Stimulated activated memory B cell treated with anti-CD40 and anti-IgM and Interleukin-4, amounts not matched to agents 10 μg/mL and 1 μg/mL and 100 μg/mL, for 72 hours (primary cell): ENCODE measurements at places on chromosomes 1 and 21.

DNA sequence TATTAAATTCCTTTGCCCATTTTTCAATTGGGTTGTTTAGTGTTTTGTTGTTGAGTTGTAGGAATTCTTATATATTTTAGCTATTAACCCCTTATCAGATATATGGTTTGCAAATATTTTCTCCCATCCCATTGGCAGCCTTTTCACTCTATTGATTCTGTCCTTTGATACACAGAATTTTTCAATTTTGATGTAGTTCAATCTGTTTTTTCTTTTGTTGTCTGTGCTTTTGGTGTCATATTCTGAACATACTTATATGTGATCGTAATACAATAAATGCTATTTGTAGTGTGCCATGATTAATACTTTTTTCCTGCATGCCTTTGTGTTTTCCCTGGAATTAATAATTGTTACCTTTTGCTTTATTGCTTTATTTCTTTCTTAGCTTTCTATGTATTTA lies 7.8 kb upstream of the LRP8 start:
- no peak overlapping the region for H3K4me3 ChIP-seq
- peaks cover 37% of the 10 kb centered on the region for H3K36me3 ChIP-seq
- peaks cover 18% of the 10 kb centered on the region for H3K4me1 ChIP-seq
- H3K27ac ChIP-seq, result no peak overlapping the region
- no peaks in the 10 kb centered on the region for H3K27me3 ChIP-seq
- ATAC-seq, result no peak

GRCh38 chr1:235851939-235852338 lies 14.8 kb downstream of the LYST start:
- H3K4me1 ChIP-seq, result peaks cover 71% of the 10 kb centered on the region
- no peaks in the 10 kb centered on the region for H3K27me3 ChIP-seq
- peaks cover 41% of the 10 kb centered on the region for H3K36me3 ChIP-seq
- H3K27ac ChIP-seq, result no peak overlapping the region
- no peak for ATAC-seq
- no peak overlapping the region for H3K4me3 ChIP-seq

DNA sequence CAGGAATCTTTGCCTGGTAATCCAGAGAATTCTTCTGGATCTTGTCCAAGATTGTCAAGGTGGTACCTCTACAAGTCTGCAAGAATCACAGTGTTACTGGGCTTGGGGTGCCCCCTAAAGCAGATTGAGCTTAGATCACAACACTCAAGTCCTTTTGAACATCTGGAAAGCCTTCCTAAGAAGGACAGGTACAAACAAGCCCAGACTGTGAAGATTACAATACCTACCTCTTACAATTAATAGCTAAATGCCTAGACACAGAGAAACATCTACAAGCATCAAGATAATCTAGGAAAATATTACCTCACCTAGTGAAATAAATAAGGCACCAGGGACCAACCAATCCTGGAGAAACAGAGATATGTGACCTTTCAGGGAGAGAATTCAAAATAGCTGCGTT lies 17.5 kb upstream of the IL20 start:
- no peak overlapping the region for H3K4me3 ChIP-seq
- H3K27me3 ChIP-seq, result peaks cover 33% of the 10 kb centered on the region
- H3K36me3 ChIP-seq, result no peaks in the 10 kb centered on the region
- no peaks in the 10 kb centered on the region for H3K4me1 ChIP-seq
- no peak overlapping the region for H3K27ac ChIP-seq

- no peaks in the 10 kb centered on the region for H3K36me3 ChIP-seq
- peak overlapping the region; percentile 5 for H3K4me3 ChIP-seq
- peaks cover 24% of the 10 kb centered on the region for H3K4me1 ChIP-seq
- ATAC-seq, result peak; percentile 73
These were observed 34.8 kb upstream of the ZBTB40 start for GRCh38 chr1:22416555-22417454.

DNA sequence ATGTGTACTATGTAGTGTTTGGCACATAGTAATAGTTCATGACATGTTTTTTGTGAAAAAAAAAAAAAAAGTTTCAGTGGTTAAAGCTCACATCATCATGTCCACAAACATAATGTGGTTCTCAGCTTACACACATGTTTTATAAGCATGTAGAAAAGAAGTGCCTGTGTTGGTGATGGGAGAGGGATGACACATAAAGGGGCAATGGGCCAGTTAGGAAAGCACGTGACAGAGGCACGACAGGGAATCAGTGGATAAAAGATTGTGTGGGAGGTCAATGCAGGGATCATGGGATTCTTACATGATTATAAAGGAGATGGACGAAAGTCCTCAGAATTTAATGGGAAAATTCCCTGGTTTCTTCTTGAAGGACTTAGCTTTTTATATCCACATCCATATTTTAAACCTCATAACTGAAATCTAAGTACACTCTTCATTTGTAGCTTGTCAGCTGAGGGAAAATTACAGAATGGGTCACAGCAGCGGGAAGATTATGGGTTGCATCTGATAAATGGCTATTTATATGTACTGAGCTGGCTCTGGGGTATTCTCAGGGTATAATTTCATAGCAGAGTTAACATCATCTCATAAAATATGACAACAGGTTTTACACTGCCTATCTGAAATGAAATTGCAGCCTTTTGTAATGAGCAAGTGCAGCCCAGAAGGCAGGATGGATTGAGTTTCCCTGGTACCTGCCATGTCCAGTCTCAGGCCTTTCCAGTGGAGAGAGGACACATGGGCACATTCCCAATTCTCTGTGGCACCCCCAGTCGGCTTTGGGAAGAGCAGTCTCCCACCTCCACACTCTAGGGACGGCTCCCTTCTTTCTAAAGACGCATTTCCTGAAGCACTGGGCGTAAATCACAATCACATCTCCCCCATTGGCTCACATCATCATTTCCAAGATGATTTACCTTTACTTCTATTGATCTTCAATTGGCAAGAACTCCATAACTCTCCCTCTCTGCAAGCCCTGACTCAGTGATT lies 42.3 kb upstream of the NHLH2 start:
- H3K27me3 ChIP-seq, result peaks cover 31% of the 10 kb centered on the region
- no peaks in the 10 kb centered on the region for H3K36me3 ChIP-seq
- no peak overlapping the region for H3K4me3 ChIP-seq
- H3K4me1 ChIP-seq, result no peaks in the 10 kb centered on the region

DNA sequence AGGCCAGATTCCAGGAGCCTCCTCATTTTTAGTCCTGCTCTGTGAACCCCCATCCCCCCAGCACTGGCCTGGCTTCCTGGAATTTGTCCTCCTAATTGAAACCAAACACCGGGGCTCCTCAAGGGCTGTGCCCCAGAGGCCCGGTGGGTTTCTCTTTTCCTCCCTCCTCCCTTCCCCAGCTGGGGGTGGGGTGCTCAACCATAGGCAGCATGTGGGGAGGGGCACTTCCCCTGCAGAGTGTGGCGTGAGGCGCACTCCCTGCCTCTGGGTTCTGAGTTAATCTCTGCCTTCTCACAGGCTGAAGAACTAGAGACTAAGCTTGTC lies 67.5 kb upstream of the ACOT11 start:
- peak overlapping the region; percentile 54 for H3K27ac ChIP-seq
- peak; percentile 17 for ATAC-seq
- peaks cover 36% of the 10 kb centered on the region for H3K4me1 ChIP-seq
- H3K4me3 ChIP-seq, result no peak overlapping the region

DNA sequence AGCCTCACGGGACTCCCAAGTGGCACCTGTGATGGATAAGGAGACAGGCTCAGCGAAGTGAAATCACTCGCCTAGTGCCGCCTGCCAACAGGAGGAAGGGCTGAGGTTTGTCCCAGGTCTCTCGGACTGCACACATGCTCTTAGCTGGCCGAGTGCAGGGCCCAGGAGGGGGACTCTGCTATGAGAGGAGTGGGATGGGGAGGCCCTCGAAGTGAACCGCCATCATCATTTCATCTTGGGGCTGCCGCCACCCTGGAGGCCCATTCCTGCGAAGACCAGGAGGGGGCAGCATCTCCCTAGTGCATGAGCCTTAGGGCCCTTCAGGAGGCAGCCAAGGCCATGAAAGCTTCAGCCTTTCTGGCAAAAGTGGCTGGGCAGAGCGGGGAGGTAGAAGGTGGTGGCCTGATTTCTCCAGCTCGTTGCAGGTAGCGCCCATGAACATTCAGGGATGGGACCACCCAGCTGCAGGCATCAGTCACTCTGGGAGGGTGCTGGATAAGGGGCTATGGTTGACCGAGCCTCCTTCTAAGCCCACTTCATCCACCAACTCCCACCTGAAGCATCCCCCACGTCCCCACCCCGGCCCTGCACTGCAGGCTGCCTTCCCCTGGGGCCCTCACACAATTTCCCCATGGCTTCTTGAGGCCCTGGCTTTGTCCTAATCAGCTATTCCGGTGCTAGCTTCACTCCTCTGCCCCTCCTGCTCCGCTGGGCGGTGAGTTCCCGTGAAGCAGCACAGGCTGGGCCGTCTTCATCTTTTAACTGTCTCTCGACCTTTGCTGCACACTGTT lies 17.2 kb upstream of the RASSF5 start:
- peak; percentile 76 for ATAC-seq
- peaks cover 58% of the 10 kb centered on the region for H3K36me3 ChIP-seq
- no peak overlapping the region for H3K4me3 ChIP-seq
- H3K27me3 ChIP-seq, result no peaks in the 10 kb centered on the region
- no peak overlapping the region for H3K27ac ChIP-seq

DNA sequence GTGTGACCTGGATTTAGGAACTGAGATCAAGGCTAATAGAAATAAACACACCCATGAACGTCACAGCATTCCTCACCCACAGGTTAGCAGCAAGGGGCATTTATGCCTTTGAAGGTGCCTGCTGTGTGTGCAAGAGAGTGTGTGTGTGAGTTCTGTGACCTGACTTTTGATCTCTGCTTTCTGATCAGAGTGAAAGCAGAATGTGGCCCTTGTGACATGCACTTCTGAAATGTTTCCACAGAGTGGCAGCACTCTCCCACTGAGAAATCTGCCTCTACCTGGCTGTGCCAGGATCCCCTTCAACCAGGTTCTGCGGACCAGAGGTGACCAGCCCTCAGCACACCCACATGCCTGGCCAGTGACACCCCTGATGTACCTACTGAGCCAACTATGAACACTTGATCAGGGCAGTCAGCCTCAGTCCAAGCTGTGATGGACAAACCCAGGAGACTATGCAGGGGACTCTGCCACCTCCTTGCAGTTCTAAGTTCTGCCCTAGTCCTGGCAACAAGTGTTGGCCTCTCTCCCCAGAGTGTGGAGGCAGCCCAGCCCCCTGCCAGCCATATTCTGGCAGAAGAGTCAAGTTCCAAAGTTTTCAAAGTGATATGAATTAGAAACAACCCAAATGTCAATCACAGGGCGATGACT lies 41.0 kb downstream of the RXRG start:
- H3K4me1 ChIP-seq, result no peaks in the 10 kb centered on the region
- ATAC-seq, result peak; percentile 61
- H3K27ac ChIP-seq, result no peak overlapping the region
- H3K4me3 ChIP-seq, result no peak overlapping the region

GRCh38 chr1:226990133-226990716 lies 50.1 kb downstream of the COQ8A start:
- peak overlapping the region; percentile 81 for H3K27ac ChIP-seq
- no peaks in the 10 kb centered on the region for H3K27me3 ChIP-seq
- H3K4me1 ChIP-seq, result peaks cover 28% of the 10 kb centered on the region
- H3K4me3 ChIP-seq, result no peak overlapping the region
- H3K36me3 ChIP-seq, result peaks cover 25% of the 10 kb centered on the region
- peak; percentile 86 for ATAC-seq

GRCh38 chr1:114238053-114238452 lies 84.4 kb upstream of the SYT6 start:
- no peak overlapping the region for H3K4me3 ChIP-seq
- H3K4me1 ChIP-seq, result peaks cover 10% of the 10 kb centered on the region
- peaks cover 9% of the 10 kb centered on the region for H3K27me3 ChIP-seq
- H3K27ac ChIP-seq, result no peak overlapping the region
- no peaks in the 10 kb centered on the region for H3K36me3 ChIP-seq
- ATAC-seq, result no peak

GRCh38 chr21:40797891-40798290 lies 49.1 kb downstream of the DSCAM start:
- no peaks in the 10 kb centered on the region for H3K4me1 ChIP-seq
- ATAC-seq, result no peak
- H3K27me3 ChIP-seq, result no peaks in the 10 kb centered on the region
- H3K27ac ChIP-seq, result no peak overlapping the region

GRCh38 chr21:36698981-36699545 lies at the start of gene SIM2:
SIM2 (plus strand) TSS chr21:36699115; CDS start chr21:36699747, 632 bp downstream.
- H3K36me3 ChIP-seq, result no peaks in the 10 kb centered on the region
- peak within 1 kb of the TSS; percentile 46 for H3K27ac ChIP-seq
- H3K4me1 ChIP-seq, result peaks cover 11% of the 10 kb centered on the region
- no peak for ATAC-seq
- H3K27me3 ChIP-seq, result peaks cover 93% of the 10 kb centered on the region
- H3K4me3 ChIP-seq, result no peak within 1 kb of the TSS

DNA sequence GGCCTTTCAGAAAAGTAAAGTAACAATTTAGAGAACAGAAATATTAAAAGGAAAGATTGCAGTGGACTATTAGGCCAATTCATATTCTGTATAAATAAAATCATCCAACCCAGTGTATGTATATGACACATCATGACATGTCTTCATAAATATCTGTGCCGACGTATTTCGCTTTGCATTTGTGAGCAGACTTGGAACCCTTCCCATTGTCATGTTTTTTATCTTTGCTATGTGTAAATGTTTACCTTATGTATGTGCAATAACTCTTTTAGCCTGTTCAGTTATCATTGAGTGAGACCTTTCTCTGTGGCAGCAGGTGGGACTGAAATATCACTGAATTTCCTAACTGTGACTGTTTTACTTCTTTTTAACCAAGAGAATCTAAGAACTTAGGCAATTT lies 58.0 kb upstream of the FAM3B start:
- H3K4me1 ChIP-seq, result peaks cover 15% of the 10 kb centered on the region
- no peak overlapping the region for H3K27ac ChIP-seq
- no peak for ATAC-seq
- H3K27me3 ChIP-seq, result no peaks in the 10 kb centered on the region

GRCh38 chr1:27100335-27101053 lies 54.4 kb downstream of the SLC9A1 start:
- no peak for ATAC-seq
- no peak overlapping the region for H3K4me3 ChIP-seq
- H3K27me3 ChIP-seq, result no peaks in the 10 kb centered on the region
- H3K36me3 ChIP-seq, result peaks cover 12% of the 10 kb centered on the region
- H3K4me1 ChIP-seq, result peaks cover 50% of the 10 kb centered on the region

DNA sequence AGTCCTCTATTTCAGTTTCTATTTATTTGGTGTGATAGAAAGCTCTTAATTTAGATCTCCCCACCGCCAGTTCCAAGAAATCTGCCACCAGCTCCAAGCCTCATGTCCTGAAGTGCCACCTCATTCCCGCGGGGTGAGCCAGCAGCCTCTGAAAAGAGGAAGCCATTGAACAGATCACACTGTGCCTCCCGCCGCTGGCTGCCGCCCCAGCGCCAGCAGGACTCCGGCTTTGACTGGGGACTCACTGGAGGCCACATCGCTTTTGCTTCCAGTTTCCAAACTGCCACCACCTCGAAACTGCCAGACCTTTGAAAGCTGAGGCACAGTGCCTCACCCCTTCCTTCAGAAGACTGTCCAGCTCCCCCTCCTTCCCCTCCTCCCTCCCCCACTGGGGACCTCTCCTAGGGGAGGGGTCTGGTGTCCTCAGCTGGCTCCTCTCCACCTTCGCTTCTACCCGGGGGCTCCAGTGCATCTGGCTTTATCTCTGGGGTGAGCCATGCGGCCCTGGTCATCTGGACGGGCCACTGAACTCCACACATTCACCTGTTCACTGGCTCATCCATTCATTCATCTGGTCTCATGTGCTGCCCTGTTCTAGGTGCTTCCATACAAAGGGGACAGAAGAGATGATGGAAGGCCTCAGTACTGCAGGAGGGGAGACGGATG lies 58.9 kb downstream of the VPS26C start:
- peak overlapping the region; percentile 86 for H3K27ac ChIP-seq
- peaks cover 10% of the 10 kb centered on the region for H3K36me3 ChIP-seq
- peak overlapping the region; percentile 75 for H3K4me3 ChIP-seq
- H3K4me1 ChIP-seq, result peaks cover 44% of the 10 kb centered on the region
- peak; percentile 88 for ATAC-seq
- H3K27me3 ChIP-seq, result no peaks in the 10 kb centered on the region
